ENCODE measurements at places on chromosomes 11 and 22. TPM values are rescaled to one million over a fixed set of nuclear protein-coding genes. Genes with fewer than 3 reads are reported as not detected.

Gene ZP1
- 0.33 TPM for polyA plus RNA-seq

Gene VSIG10L2
- not detected for polyA plus RNA-seq

Gene STIM1
- polyA plus RNA-seq = 16.1 TPM

Gene BTBD18
- polyA plus RNA-seq = not detected

Gene LDHAL6A
- polyA plus RNA-seq = not detected

Gene GGTLC3
- polyA plus RNA-seq = 2.2 TPM

Gene ELF5
- not detected for polyA plus RNA-seq

Data from small intestine (tissue), 16 donors.